ENCODE measurements at places on chromosomes 1 and 21.
A peak's percentile ranks its signal among the peaks of the same experiment; 100 is the strongest.

DNA sequence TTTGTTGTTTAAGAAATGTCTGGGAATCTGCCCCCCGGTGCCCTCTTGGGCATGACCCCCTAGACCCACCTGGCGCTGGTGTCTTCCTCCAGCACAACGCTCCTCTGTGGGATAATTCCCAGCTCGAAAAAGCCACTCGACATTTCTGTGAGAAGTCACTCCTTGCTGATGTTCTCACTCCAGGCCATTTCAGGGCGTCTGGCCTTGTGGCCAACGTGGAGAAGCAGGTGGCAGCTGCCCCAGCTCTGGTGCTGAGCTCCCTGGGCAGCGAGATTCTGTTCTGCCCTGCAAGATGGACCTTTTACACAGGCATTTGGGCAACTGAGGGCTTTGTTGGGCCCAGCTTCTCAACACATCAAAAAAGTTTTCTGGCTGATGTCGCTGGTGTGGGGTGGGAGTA lies 147.7 kb upstream of the WNT4 start:
- DNase-seq: no peak
- H3K4me3 ChIP-seq: no peak overlapping the region
- H3K4me1 ChIP-seq: peaks cover 4% of the 10 kb centered on the region
- H3K27ac ChIP-seq: no peak overlapping the region
- H3K36me3 ChIP-seq: no peaks in the 10 kb centered on the region

DNA sequence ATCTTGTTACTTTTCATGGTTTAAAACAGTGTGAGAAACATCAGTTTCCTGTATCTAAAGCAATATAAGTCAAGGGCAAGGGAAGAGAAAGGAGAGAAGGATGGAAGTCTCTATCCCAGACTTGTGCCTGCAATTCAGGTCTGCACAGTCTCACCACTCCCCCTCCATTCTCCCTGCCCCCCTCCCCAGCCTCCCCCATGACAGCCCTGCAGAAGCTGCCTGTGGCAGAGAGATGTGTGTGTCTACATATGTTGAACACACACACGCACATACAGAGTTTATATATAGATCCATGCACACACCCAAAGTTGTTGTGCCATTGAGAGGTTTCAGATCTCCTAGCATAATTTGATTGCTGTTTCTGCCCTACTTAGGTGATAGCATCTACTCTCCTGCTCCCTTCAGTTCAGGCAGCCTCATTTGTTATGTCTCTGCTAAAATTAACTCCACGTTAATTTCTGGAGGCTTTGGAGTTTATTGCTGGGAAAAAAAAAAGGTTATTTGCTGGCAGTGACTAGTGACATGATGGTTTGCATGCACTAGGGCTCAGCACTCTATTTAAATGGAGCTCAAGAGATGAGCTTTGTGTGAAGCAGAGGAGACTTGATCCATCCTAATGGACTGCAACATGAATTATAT lies 124.9 kb upstream of the SMYD2 start:
- H3K27ac ChIP-seq: no peak overlapping the region
- H3K4me3 ChIP-seq: no peak overlapping the region
- H3K36me3 ChIP-seq: no peaks in the 10 kb centered on the region
- DNase-seq: no peak
- H3K4me1 ChIP-seq: no peaks in the 10 kb centered on the region

DNA sequence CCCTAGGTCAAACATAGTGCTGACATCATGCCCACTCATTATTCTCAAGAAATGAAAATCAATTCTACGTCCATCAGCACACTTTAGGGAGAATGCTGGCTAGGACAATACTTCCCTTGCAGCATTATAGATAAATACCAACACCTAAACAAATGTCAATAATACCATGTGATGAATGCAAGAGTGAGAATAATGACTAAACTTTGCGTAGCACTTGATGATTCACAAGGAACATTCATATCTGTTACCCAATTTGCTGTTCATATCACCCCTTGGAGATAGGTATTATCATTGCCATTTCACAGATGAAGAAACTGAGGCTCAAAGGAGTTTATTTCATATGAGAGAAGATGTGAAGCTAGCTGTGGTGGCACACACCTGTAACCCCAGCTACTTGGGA lies 24.8 kb upstream of the EPS15 start:
- H3K27ac ChIP-seq: no peak overlapping the region
- H3K36me3 ChIP-seq: no peaks in the 10 kb centered on the region
- DNase-seq: peak; percentile 63
- peaks cover 44% of the 10 kb centered on the region for H3K4me1 ChIP-seq

GRCh38 chr1:160905617-160905989 lies 20.6 kb upstream of the ITLN1 start:
- H3K36me3 ChIP-seq: no peaks in the 10 kb centered on the region
- no peak overlapping the region for H3K4me3 ChIP-seq
- no peak overlapping the region for H3K27ac ChIP-seq
- DNase-seq: no peak

DNA sequence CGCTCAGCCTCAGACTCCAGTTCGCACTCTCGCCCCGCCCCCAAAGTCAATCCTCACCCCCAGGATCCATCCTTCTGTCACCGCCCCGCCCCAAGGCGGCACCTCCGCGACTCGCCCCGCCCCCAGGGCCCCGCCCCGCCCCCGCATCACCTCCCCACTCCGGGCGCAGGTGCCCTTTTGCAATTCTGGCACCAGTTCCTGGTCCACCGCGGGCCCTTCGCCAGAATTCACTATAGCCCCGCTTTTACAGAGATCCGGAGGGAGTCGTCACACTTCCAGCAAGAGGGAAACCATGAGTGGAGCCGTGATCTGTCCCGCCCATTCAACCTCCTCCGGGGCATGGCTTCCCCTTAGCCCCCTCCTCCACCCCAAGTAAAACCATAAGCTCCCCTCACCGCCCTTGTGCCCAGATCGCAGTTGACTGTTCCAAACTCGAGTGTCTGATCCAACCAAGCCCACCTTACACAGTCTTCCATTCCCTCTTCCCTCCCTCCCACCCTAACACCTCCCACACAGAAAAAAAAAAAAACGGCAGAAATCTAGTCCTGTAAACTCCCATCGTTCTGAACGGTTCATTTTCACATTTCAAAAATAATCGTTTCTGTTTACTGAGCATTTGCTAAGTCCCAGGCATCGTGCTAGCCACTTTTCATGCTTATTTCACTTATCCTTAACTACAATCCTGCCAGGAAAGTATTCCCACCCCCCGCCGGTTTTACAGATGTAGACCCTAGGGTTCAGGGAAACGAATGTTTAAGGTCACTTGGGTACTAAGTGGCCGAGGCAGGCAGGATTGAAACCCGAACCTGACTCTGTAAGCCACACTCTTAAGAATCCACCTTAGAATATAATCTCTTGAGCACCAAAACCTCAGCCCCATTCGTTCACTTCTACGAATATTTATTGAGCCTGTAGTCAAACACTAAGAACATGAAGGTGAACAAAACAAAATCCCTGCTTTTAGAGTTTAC lies 1.3 kb upstream of the DNAJC16 start:
- no peaks in the 10 kb centered on the region for H3K36me3 ChIP-seq
- no peaks in the 10 kb centered on the region for H3K27me3 ChIP-seq
- peak; percentile 97 for DNase-seq
- H3K4me1 ChIP-seq: peaks cover 25% of the 10 kb centered on the region
- peak overlapping the region; percentile 92 for H3K4me3 ChIP-seq

All from PC-3 (cell line).